Stimulated activated CD4-positive, alpha-beta T cell treated with anti-CD3 and anti-CD28 coated beads, Interleukin-12 subunit alpha, Interleukin-12 subunit beta, amount 100 ng/mL, for 4 hours (primary cell): ENCODE measurements at places on chromosomes 1 and 21.

DNA sequence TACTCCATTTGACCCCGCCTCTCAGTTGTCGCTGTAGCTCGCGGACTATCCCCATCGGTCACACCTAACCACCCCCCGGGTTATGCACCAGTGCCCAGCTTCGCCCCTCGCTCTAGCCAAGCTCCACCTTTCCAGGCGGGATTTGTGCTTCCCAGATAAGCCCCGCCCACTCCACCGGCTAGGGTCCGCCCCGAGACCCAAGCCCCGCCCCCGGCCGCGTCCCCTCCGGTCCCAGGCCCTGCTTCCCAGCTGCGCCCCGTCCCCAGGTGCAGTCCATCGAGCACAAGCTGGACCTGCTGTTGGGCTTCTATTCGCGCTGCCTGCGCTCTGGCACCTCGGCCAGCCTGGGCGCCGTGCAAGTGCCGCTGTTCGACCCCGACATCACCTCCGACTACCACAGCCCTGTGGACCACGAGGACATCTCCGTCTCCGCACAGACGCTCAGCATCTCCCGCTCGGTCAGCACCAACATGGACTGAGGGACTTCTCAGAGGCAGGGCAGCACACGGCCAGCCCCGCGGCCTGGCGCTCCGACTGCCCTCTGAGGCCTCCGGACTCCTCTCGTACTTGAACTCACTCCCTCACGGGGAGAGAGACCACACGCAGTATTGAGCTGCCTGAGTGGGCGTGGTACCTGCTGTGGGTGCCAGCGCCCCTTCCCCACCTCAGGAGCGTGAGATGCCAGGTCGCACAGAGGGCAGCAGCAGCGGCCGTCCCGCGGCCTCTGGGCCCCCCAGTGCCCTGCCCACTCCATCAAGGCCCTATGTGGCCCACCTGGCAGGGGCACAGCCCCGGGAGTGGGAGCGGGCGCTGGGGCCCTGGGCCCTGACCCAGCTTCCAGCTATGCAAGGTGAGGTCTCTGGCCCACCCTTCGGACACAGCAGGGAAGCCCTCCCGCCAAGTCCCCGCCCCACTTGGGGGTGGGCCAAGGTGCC, 23.9 kb downstream of the CITED4 start:
- no peak for DNase-seq

GRCh38 chr1:27057389-27057788, 44.7 kb upstream of the TENT5B start:
- DNase-seq = no peak

- no peak for DNase-seq
Observed at GRCh38 chr1:8171751-8172464, 145.8 kb upstream of the ERRFI1 start.

GRCh38 chr1:23444104-23444533, 19.6 kb upstream of the TCEA3 start:
- no peak for DNase-seq

DNA sequence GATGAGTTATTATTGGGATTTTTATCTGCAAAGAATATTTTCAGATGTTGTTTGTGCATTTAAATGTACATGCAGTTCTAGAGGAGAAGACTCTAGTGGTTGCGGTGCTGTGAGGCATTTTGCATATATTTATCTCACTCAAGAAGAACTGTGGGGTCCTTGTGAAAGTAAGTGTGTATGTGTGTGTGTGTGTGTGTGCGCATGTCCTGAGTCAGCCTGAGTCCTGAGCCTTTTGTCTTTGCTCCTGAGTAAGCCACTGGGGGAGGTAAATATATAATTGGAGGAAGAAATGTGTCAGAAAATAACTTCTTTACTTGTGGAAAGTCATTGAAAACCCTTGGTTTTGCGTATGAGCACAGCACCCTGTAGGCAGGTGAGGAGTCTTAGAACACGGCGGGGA, 55.6 kb upstream of the CD34 start:
- DNase-seq = no peak
